ENCODE measurements at places on chromosomes 4 and X.

- no peak for DNase-seq
Observed at GRCh38 chr4:98686847-98687246, 28.4 kb upstream of the TSPAN5 start.

- DNase-seq, result no peak
Observed at GRCh38 chr4:36197501-36197900, 46.8 kb downstream of the ARAP2 start.

DNA sequence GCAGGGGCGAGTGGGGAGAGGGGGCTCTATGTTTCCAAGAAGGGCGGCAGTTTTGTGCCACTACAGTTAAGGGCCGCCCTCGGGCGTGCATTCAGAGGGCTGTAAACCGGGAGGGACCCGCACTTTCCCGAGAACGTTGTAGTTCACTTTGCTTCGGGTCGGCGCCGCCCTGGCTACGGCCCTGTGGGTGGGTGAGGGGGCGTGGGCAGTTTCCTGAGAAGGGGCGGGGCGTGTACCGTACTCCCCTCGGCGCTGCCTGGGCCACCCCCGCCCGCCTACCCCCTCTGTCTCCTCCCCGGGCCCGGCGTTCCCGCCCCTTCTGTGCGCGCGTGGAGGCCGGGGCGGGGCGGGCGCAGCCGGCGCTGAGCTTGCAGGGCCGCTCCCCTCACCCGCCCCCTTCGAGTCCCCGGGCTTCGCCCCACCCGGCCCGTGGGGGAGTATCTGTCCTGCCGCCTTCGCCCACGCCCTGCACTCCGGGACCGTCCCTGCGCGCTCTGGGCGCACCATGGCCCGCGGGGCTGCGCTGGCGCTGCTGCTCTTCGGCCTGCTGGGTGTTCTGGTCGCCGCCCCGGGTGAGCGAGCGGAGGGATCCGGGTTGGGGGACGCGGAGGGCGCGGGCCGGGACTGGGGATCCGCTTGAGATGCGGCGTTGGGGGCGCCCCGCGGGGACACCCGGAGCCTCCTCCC is at the start of gene CD99:
CD99 (plus strand) TSS at position 440 of the 687 bp plus-strand sequence; CDS start at position 506, 66 bp downstream.
- peak; percentile 74 for DNase-seq

DNA sequence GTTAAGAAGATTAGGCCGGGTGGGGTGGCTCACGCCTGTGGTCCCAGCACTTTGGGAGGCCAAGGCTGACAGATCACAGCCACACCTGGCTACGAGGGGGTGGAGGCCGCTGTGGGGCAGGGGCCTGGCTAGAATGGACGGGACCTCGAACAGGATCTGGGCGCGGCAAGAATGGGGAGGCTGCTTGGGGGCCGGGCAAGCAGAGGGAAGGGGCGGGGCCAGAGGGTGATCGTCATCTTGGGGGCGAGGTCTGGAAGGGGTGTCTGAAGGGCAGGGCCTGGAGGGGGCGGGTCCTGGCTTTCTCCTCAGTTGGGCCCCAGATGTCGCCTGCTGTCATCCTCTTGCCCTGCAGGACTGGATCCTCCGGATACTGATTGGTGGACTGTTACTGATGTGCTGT is 57.3 kb upstream of the ENPEP start:
- DNase-seq, result no peak

DNA sequence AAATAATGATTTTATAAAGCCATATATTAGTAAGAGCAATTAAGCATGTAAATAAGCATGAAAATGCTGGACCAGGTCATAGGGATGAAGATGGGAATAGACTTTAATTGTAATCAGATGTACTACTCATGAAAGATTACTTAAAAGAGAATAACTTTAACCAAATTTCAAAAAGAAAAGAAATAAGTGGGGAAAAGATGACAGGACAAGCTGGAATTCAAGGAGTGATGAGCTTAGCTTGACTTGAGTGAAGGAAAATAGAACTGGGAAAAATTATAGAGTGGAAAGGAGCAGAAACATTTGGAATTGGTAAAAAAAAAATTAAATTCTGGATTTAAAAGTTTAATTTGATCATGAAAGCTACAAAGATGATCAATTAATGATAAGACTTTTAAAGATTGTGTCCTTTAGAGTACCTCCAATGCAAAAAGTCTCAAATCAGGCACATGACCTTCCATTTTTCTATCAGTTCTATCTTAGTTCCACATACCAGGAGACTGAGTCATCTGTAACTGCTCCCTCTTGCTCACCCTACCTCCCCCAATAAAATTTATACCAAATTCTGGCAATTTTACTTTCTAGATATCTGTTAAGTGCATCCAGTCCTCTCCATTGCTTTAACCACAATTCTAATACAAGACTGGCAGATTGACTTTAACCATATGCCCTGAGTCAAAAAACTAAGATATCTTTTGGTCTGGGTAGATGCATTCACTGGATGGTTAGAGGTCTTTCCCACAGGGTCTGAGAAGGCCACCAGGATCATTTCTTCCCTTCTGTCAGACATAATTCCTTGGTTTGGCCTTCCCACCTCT is 56.4 kb upstream of the SLIT2 start:
- DNase-seq, result no peak

DNA sequence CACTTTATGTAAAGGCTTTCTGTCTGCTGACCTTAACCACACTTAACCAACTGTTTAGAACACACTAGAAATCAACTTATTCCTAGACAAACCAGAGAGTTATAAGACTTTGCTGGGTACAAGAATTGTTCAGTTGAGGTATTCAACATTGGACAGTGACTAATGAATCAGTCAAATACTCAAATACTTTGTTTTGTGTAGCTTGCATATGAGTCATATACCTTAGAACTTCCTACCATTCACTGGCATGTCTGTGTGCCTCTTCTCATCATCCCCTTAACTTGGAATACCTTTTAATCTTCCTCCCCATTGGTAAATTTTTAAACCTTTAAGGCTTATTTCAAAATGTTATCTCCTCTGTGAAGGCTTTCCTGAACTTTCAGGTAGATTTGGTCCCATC is 708.8 kb upstream of the GRIA3 start:
- no peak for DNase-seq

GRCh38 chrX:77510007-77510406 is 62.8 kb downstream of the FGF16 start:
- no peak for DNase-seq

- DNase-seq, result peak; percentile 47
Observed at GRCh38 chr4:3369781-3370674, 71.7 kb upstream of the HGFAC start.

- no peak for DNase-seq
Observed at GRCh38 chr4:169312690-169313422, 42.1 kb upstream of the SH3RF1 start.

DNA sequence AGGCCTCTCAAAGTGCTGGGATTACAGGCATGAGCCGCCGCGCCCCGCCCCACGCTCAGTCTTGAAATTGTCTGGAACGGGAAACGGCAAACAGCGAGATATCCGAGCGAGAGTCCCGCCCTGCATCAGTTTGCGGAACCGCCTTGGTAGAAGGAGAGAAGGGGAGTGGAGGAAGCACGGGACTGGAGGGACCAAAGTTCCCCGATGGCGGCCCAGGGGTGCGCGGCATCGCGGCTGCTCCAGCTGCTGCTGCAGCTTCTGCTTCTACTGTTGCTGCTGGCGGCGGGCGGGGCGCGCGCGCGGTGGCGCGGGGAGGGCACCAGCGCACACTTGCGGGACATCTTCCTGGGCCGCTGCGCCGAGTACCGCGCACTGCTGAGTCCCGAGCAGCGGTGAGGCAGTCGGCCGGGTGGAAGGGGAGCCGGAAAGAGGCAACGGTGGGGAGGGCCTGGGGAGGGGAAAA is at the start of gene BST1:
BST1 (plus strand) TSS at position 125 of the 463 bp plus-strand sequence; CDS start at position 205, 80 bp downstream.
- DNase-seq, result no peak

- no peak for DNase-seq
Observed at GRCh38 chr4:11532138-11532537, 103.4 kb upstream of the HS3ST1 start.

GRCh38 chr4:15007201-15007600 is 4.9 kb downstream of the CPEB2 start:
- DNase-seq, result no peak

GRCh38 chrX:129759576-129760061 is 20.1 kb upstream of the SASH3 start:
- peak; percentile 82 for DNase-seq

DNA sequence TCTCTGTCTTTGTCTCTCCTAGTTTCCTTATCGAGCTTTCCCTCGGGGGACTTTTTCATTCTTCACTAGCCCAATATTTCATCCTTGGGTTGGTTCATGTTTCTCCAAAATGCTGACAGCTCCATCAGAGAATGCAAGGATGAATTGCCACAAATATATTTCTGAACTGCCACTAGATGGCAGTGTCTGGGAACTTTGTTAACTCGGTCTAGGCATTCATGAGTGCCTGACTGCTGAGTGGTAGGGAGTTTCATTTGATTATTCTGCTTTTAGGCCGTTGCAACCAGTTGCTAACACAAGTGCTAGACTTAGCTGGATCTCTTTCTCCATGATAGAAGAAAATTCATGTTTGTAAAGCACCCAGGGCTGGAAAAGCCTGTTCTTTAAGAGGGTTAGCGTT is 73.5 kb upstream of the RAP2C start:
- peak; percentile 47 for DNase-seq

DNA sequence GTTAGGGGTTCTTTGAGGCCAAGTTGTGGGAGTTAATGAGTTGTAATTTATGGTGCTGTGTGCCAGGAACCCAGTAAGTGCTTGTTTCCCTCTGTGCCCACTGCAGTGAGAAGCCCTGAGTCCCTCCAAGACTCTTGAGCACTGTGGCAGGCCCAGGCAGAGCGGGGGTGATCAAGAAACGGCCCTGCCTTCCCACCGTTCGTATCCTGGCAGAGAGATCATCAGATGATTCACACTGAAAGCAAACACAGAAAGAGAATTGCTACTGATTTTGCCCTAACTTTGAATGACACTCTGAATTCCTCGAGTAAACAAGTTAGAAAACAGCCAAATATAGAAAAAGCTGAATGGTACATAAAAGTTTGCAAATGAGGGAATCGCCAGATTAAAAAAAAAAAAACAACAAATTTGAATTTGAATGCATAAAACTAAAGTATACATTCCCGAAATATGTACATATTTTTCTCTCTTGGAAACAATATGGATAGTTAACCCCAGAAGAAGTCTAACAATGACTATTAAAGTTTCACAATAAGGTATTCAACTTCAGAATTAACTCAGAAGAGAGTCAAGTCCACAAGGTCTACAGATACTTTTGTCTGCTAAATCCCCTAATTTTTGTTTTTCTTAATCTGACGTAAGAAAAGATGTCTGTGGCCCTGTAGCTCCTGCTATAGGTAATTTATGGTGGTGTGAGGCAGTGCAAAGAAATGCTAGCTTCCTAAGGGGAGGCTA is 71.8 kb downstream of the AFAP1 start:
- no peak for DNase-seq
